A549 (cell line): ENCODE measurements at places on chromosomes 13 and 19.

DNA sequence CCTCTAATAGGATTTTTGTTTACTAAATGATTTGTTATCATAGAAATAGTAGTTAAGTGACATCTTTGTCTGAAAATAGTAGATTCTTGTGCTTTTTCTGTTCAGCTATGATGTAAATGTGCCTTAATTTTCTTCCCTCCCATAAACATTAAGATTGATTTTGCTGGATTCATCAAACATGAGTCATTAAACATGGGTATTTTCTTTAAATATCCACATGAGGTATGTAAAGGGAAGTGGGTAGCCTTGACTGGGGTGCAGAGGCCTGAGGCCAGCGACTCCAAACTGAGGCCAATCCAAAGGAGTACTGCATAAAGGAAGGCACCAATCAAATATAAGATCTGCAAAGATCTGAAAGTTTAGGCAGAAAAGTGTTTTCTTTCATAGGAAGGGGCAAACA is 3.7 kb downstream of the ZNF136 start:
- DNase-seq, result no peak

- no peak for DNase-seq
Measured at GRCh38 chr19:48398102-48398374, 4.6 kb downstream of the GRIN2D start.

DNA sequence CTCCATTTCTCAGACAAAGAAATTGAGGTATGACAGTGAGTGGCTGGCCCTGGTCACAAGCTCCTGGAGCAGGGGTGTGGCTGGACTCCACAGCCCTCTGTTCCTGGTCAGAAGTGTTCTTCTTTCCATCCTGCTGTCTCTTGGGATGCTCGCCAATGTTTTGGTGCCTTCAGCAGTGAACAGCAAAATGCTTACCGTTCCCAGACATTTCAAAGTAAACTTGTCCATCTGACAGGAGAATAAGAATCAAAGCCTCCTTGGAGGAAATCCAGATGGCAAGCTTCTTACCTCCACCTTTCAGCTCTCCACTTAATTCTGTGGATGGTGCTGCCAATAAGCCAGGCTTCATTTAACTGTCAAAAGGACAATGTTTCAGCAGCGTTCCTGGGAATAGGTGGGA is 954.1 kb downstream of the UQCRFS1 start:
- DNase-seq, result no peak

GRCh38 chr19:7125221-7125620 is 55.7 kb downstream of the ZNF557 start:
- no peak for DNase-seq

GRCh38 chr19:10390652-10391286 is 10.4 kb upstream of the TYK2 start:
- DNase-seq, result peak; percentile 78

GRCh38 chr13:78881054-78881453 is 222.1 kb upstream of the OBI1 start:
- no peak for DNase-seq

- no peak for DNase-seq
Measured at GRCh38 chr13:39321574-39321973, 281.4 kb downstream of the LHFPL6 start.

DNA sequence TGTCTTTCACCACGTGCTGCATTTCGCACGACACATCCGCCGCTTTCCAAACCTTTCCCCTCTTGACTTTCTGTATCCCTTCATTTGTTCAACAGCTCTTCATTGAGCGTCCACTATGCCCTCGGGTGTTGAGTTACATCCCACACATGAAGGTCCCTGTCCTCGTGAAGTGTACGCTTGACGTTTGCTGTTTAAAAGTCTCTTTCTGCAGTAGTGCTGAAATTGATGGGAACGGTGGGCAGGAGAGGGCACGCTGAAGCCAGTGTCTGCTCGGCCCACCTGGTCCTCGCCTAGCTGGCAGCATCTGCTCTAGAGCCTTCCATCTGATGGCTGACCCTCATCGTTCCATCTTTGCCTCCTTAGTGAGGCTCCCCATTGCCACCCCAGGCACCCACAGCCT is 55.6 kb upstream of the AMER2 start:
- DNase-seq, result no peak

- DNase-seq, result no peak
Measured at GRCh38 chr13:62356977-62357376, 941.3 kb upstream of the PCDH20 start.

- no peak for DNase-seq
Measured at GRCh38 chr13:33722216-33722915, 95.6 kb upstream of the RFC3 start.

GRCh38 chr13:23579072-23579895 is 9.1 kb downstream of the TNFRSF19 start:
- peak; percentile 65 for DNase-seq

DNA sequence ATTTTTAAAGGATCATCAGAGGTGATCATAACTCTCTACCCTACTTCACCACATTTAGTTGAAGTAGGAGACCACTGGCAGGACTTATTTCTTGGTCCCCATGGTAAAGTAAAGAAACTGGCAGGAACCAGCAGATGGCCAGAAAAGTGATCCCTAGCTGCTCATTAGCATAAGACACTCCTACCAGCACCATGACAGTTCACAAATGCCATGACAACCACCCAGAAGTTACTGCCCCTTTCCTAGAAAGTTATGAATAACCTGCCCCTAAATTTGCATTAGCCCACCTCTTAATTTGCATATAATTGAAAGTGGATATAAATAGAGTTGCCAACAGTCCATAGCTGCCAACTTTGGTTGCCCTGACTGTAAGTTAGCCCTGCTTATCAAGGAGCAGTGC is 18.4 kb upstream of the RUBCNL start:
- no peak for DNase-seq

- no peak for DNase-seq
Measured at GRCh38 chr13:110759710-110760109, 46.2 kb downstream of the ING1 start.

DNA sequence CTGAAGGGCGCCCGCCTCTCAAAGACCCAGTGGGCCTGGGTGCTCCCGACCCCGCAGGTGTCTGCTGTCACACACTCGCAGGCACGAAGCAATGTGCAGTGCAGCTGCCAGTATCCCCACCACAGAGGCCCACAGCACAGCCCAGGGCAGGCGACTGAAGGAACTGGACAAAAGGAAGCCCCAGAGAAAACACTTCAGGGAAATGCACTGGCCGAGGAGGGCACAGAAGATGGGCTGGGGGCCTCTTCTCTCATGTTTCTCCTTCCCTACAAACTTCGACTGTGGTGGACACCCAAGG is 10.0 kb downstream of the AKAP8 start:
- no peak for DNase-seq

DNA sequence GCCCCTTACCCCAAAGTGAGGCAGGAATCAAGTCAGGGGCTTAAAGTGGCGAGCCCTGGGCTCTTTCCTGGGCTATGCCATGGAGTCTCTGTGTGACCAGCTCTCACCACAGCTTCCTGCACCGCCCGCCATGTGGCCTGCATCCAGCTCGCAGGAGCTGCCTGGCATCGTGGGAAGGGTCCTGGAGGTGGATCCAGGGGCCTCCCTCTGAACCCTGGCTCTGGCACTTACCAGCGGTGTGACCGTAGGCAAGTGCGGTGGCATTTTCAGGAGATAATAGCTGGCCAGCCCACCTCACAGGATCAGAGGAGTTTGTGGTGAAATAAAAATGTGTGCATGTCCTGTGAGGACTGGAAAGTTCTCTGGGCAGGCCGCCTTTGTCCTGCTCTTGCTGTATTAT is 26.0 kb downstream of the DHRS12 start:
- DNase-seq, result no peak

DNA sequence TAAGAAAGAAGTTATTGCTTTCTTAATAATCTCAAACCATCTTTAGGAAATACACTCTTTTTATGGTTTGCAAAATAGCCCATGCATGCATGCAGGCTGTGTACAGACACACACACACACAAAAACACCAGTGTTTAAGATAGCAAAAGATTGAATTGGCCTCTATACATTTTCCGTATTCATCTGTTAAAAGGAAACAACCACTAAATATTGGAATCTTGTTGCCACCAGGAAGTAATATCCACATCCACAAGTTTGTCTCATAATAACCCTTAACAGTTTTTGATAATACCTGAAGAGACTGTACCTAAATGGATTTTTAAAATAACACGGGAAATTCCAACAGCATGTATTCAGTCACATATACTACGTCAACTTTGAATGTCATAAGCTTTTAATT is 7.3 kb upstream of the MAB21L1 start:
- no peak for DNase-seq

DNA sequence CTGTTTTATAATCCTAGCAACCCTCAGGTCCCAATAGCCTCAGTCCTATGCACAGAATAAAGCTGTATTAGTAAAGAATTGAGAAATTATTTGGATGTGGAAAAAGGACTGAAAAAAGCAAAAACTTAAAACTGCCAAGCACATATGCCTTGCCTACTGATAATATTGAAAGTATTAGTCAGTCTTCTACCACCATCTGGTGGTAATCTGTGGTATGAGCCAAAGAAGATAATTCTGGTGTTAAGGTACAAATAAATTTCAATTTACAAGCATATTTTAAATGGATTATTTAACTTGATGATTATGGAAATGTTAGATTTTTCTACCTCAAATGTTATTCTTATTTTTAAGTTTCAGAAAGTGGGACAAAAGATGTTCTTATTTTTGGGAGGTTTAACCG is 460.3 kb upstream of the KLHL1 start:
- DNase-seq, result peak; percentile 1

GRCh38 chr19:18002347-18002850 is 5.6 kb upstream of the ARRDC2 start:
- DNase-seq, result no peak

- DNase-seq, result peak; percentile 7
Measured at GRCh38 chr13:41590122-41590521, 132.8 kb downstream of the RGCC start.

DNA sequence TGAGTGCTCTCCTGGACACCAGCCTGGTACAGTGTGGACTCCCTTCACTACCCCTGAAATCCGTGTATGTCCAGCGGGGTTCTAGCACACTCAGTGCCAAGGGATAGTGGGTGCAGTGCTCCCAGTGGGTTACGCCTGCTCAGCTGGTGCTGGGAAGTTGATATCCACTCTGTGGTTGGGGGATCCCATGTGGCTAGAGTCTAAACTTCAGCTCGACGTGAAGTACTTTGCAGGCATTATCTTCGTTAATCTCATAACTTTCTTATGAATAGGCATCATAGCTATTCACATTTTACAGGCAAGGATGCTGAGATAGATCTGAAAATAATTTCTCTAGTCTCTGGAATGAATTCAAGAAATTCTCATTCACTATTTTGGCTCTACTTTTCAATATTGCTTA is 433.2 kb upstream of the HTR2A start:
- no peak for DNase-seq

DNA sequence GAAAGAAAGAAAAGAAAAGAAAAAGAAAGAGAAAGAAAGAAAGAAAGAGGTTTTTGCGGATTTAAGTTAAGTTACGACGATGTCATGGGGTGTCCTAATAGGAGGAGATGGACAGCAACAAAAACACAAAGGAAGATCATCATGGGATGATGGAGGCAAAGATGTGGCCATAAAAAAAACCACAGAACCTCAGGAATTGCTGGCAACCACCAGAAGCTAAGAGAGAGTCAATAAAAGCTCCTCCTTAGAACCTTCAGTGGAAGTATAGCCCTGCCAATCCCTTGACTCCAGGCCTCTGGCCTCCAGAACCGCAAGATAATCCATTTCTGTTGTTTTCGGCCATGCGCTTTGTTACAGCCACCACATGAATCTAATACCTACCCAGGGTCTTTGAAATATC is 11.5 kb downstream of the PLEKHA4 start:
- no peak for DNase-seq

- DNase-seq, result no peak
Measured at GRCh38 chr19:34181111-34181864, 9.0 kb downstream of the LSM14A start.

DNA sequence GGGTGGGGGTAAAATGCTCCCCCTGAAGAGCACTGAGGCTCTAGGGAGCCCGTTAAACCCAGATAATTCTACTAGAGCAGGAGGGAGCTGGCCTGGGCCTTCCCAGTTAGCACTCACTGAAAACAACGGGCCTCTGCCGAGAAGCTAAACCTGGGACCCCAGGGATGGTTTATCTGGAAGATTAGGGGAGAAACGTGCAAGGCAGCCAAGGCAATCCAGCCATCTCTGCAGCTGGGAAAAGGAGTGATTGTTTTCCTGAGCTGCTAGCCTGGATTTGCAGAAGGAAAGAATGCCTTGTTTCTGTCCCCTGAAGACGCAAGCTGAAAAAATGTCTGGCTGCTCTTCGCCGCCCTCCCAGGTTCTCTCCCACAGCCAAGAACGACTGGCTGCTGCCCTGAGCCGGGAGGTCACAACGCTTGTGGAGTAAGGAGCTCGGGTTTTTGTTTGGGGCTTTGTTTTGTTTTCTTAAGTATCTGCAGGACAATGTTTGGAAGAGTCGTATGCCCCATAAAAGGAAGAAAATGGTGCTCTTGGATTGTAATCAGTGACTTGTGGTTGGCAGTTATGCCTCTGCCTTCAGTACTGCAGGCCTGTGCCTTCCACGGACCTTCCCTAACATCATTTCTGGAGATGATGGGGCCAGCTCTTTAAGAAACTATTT is 31.5 kb downstream of the COL4A2 start:
- no peak for DNase-seq

DNA sequence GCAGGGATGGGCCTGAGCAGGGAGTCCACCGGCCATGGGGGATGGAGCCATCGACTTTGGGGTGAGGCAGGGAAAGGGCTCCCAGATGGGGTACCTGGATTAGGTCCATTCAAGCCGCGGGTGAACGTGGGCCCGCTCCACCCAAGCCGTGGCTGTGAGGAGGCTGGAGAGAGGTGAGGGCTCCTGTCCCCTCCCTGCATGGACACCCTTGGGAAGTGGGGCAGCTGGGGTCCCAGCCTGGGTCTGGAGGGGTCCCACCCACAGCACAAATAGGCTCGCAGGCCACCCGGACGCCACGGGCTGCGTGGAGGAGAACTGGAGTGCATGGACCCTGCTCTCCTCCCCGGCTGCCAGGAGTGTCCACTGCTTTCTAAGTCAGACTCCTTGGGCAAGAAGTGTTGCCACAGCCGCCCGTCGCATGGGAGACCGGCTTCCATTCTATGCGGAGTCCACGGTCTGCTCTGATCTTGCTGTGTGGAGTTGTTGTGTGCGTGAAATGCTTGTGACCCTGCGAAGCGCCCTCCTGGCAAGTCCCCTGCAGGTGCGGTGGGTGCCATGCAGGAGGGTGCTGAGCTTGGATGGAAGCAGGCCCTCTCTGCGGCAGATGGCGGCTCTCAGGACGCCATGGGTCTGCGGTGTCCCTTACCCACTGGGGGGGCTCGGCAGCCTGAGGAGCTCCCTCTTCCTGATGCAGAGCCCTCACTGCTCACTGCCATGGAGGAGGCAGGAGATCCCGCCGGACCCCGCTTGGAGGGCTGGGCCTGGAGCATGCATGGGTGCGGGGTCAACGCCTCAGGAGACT is 2.0 kb downstream of the DAZAP1 start:
- no peak for DNase-seq

- DNase-seq, result no peak
Measured at GRCh38 chr13:104170980-104171555, 1104.9 kb upstream of the SLC10A2 start.

DNA sequence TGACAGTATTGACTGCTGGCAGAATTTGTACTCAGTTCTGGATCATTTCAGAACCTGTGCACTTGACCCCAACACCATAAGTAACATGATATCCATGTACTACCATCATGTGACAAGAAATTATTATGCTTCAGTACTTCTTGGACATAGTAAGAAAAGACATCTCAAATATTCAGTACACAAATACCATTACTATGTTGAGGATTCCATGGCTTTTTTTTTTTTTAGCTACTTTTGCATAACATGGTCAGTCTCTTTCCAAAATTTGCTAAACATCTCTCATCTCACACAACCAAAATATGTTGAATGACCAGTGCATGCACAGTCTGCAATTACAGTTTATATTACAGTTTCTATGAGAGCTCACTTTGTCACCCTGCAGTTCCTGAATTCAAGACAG is 85.3 kb downstream of the FLT1 start:
- DNase-seq, result no peak
